H1 (cell line): ENCODE measurements at places on chromosomes 5 and 9. TPM values are rescaled to one million over a fixed set of nuclear protein-coding genes. Genes with fewer than 3 reads are reported as not detected.

The RAB24 gene
- total RNA-seq: 18.8 and 20.5 TPM in 2 replicates

The SCGB3A2 gene
- total RNA-seq: 63.6 and 74.3 TPM in 2 replicates

The BNC2 gene
- total RNA-seq: 26.8 and 28.1 TPM in 2 replicates

The CCL28 gene
- not detected in 2 replicates for total RNA-seq

The GRXCR2 gene
- total RNA-seq: not detected in 2 replicates

The AGXT2 gene
- not detected in 2 replicates for total RNA-seq

The RNF14 gene
- total RNA-seq: 19.6 and 20.2 TPM in 2 replicates

The EQTN gene
- 0.52 TPM in 1 of 2 replicates, not detected in the other for total RNA-seq
